Endothelial cell (in vitro differentiated cells): ENCODE measurements at places on chromosomes 4 and X.

DNA sequence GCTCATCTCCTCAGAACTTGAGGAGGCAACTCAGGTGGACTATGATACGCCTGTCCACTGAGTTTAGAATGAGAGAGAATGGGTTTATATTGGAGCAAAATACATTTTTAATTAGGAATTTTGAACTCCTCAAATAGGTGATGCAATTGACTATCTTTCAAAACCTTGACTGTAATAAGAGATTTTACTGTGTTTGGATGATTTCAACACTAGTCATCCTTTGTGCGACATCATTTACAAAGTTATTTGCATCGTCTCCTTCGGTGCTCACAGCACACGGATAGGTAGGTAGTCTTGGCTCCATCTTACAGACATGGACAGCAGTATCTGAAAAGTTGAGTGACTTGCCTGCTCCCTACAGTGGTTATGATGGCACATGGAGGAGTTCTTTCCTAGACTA lies 67.0 kb downstream of the AASDH start:
- DNase-seq: no peak

DNA sequence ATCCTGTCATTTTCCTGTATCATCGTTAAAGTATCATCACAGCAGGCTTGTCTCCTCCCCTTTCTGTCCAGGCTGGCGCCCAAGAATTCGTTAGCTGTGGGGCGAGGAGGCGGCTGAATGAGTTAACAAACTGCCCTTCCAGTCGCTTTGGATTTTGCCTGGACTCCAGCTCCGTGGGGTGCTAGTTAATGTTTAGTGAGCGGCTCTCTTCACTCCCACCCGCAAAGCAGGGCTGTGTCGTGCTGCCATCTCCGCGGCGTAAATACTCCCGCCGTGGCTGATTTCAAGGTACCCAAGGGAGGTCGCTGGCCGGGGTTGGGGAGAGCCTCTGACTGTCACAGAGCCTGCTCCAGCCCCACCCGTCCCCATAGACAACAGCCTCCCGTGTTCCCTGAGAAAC lies 44.9 kb upstream of the SPRY1 start:
- no peak for DNase-seq

DNA sequence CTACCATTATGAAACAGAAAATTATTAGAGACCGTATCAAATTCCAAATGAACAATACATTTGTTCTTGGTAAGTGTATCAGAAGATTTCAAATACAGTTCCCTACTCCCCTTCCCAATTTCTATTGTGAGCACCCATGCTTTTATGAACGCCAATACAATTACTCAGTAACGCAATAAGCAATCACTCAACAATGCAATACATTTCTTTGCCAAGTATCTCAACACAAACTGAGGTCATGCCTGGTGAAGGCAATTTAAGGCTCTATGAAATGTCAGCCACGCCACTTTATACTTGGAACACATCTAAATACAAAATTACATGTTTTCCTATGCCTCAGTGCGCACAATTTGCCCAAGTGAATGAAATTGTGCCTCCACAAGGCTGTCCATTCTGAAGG lies 712 bp downstream of the PNPLA4 start:
- no peak for DNase-seq

- peak; percentile 3 for DNase-seq
Measured at GRCh38 chr4:7384929-7385890, 49.5 kb downstream of the PSAPL1 start.

DNA sequence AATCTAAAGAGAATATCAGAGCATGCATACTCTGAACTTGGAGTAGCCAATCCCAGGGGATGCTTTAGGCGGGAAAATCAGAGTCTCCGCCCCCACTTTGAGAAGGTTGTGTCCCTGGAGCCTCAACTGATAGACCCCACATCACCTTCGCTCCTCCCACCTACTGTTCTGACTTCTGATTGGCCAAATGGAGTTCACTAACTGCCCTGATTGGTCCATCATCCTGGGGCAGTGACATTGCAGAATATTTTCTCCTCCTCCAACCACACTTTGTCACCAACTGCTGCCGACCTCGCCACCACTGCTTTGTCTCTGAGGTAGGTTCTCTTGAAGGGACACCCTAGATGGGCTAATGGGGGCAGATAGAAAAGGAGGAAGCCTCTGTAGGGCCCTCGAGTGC lies 22.7 kb upstream of the SPACA5B start:
- DNase-seq: no peak

GRCh38 chr4:41839916-41840854 lies 91.7 kb upstream of the PHOX2B start:
- DNase-seq: no peak

DNA sequence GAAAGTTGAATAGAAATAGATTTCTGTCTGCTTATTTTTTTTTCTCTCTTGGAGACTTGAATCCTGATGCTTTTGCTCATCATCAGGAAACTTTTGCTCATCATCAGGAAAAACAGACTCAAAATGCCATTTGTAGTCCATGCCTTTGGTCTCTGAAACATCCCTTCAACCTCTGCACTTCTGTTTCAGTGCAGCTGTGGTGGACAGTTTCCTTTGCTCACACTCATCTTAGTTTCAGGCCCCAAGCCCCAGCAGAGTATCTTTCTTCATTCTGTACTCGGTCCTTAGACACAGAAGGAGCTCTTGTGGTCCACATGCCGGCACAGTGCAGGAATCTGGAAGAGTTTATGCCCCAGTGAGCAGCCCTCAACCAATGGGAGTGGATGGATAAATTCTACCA lies 337.9 kb downstream of the PPP3CA start:
- DNase-seq: no peak

DNA sequence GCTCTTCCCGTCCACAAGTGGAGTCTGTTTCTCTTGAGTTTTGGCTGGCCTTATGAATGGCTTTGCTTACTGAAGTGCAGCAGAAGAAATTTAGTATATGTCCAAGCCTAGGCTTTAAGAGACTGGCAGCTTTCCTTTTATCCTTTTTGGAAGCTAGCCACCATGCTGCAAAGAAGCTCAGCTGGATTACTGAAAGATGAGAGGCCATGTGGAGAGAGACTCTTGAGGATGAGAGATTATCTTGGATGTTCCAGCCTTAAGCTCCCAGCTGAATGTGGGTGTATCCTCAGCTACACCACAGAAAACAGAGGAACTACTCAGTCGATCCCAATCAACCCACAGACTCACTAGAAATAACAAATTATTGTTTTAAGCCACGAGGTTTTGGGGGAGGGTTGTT lies 12.5 kb downstream of the CCNG2 start:
- no peak for DNase-seq

- no peak for DNase-seq
Measured at GRCh38 chr4:165439981-165440380, 61.2 kb downstream of the CPE start.

DNA sequence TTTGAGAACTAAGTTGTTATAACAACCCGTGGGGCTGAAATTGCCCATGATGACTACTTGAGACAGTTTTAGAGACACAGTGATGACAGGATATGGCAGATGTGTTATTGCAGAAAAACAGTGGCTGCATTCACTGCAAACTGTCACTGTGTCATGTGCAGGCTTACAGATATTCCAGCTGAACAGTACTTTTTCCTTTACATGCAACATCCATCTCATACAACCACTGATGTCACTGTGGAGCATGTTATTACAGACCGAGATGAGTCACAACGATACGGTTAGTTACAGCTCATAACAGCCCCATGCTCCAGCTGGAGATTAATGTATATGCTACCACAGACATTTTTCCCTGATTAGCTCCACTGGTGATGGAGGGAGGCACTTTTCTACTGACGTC lies 207.4 kb downstream of the TMA16 start:
- no peak for DNase-seq

DNA sequence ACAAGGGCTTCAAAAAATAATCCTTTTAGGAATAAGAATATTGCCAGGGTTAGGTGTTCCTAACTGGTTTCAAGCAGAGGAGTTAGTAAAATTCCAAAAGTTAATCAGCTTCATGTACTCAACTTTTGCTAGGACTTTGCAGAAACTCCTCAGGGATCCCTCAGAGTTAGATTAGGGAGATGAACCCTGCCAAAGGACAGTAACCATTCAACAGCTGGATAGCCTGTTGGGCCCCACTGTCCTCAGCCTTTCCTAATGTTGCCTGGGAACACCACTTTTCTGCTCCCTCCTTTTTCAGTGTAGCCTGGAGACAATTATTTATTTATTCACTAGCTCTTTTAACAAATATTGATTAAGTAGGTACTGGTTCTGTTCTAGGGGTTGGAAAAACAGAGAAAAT lies 53.8 kb downstream of the NFKB1 start:
- DNase-seq: no peak

DNA sequence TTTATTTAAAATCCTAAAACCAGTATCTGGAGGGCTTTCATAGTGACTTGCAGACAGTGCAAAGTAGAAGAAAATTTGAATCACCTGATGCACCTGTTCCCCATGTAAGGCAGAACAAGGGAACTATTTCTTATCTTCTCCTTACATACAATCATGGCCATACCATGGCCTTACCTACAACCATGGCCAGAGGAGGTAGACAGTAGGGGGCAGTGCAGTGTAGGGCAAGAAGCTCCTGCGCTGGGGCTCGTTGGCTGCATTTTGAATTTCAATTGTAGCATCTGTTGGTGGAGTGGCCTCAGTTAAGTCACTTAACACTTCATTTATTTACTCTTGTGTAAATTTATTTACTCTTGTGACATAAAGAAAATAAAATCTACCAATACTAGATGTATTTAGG lies 33.0 kb downstream of the GALNTL6 start:
- DNase-seq: peak; percentile 82

GRCh38 chr4:90127706-90128345 lies 632 bp downstream of the CCSER1 start:
- no peak for DNase-seq

- DNase-seq: no peak
Measured at GRCh38 chr4:144674711-144675110, 28.8 kb downstream of the HHIP start.

DNA sequence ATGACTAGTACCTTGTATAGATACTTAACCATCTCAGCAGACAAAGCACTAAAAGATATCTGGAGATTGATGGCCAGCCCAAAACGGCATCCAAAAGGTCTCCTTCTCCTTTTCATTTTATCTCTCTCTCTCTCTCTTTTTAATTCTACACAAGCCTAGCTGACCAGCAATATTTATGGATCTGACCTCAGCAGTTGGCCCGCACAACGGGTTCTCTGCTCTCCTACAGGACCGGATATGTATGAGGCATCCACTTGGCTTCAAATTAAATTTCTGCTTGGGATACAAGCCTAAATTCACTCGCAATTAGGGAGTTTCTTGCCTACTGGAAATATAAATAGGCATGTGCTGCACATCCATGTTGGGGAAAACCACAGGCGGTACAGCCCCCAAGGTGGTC lies 22.5 kb upstream of the CT55 start:
- DNase-seq: no peak

DNA sequence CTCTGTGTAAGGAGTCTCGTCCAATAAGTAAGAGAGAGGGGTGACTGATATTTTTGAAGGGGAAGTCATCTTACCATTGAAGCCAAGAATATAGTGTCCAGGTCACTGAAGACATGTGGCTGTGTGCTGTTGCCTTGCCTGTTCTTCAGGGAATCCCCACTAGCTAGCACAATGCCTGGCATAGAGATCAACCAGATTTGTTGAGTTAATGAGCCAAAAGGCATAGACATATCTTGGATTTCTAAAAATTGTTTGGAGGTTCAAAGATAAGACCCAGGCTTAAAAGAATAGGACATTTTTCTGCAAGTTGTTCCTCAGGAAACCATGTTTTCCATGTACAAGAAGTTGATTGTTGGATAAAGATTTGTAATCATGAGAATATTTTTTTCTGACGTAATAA lies 119.3 kb upstream of the DKK2 start:
- DNase-seq: no peak

DNA sequence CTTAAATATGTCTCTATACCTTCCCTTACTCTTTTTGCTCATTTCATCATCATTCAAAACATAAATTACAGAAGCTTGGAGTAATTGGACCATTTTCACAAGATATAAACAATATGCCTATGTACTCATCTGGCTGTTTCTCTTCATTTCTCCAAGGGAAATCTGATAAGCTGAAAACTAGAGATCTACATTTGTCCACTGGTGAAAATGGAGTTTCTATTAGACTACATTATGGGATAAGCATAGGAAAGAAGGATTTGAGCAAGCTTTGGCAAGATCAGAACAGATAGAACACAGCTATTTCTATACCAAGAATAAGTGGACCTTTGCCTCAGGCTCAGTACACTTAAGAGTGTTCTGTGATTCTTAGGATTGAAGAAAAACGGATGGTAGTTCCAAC lies 404.4 kb downstream of the GASK1B start:
- no peak for DNase-seq

DNA sequence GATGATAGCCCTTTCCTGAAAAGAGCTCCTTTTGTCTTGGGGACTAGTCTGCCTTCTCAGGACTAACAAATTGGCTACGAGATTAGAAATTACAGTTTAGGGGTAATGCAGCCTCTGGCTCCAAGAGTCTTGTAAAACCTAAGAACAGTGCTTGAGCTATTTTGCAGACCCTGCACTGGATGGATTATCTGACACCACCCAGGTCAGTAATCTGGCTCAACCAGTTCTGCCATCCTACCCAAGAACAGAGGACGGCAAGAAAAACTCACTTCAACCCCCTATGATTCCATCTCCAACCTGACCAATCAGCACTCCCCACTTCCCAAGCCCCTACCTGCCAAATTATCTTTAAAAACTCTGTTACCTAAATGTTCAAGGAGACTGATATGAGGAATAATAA lies 225.1 kb downstream of the FAM47A start:
- no peak for DNase-seq

DNA sequence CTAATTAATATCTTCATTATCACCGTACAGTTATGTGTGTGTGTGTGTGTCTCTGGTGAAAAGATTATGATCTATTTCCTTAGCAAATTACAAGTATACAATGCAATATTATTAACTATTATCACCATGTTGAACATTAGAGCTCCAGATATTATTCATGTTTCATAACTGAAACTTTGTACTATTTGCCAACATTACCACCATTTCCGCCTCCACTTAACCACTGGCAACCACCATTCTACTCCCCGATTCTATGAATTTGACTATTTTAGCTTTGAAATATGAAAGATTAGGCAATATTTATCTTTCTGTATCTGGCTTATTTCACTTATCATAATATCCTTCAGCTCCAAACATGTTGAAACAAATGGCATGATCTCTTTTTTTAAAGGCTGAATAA lies 717.9 kb downstream of the ARAP2 start:
- no peak for DNase-seq

DNA sequence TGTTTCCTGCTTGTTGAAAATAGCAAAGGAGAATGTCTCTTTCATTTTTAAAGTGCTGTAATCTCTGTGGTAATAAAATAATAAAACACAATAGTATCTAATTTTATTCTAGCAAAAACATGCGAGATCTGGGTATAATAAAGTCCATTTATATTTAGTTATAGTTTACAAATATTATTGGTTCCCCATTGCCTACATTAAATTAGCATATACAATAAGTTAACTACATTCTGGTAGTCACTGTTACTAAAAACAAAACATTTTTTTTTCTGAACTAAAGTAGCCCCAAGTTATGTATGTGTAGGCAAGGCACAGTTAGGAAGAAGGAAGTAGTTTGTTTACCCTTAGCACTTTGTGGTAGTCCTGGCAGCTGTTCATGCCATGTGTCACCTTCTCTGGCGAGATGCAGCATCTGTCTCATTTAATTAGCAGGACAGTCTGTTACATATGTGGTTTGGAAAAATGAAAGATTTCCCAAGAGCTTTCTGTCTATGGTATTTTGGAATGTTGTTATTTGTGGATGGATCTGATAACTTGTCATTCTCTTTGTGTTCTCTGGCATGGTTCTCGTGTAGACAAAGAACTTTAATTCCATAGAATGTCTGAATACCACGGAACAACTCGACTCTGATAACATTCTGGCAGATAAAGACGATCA lies 231.3 kb upstream of the PITX2 start:
- no peak for DNase-seq

- peak; percentile 30 for DNase-seq
Measured at GRCh38 chr4:15779306-15779705, 1.2 kb downstream of the CD38 start.
